ENCODE measurements at places on chromosomes 16 and 17. TPM values are rescaled to one million over a fixed set of nuclear protein-coding genes. Genes with fewer than 3 reads are reported as not detected.

GRCh38 chr17:78714534-78714933 is 67.5 kb downstream of the CYTH1 start:
- H3K4me3 ChIP-seq: no peak overlapping the region
- DNase-seq: no peak
- no peak overlapping the region for H3K27ac ChIP-seq

GRCh38 chr16:50188619-50189136 is 35.6 kb downstream of the TENT4B start:
- no peaks in the 10 kb centered on the region for H3K36me3 ChIP-seq
- no peaks in the 10 kb centered on the region for H3K27me3 ChIP-seq
- no peak overlapping the region for H3K4me3 ChIP-seq
- H3K4me1 ChIP-seq: no peaks in the 10 kb centered on the region

DNA sequence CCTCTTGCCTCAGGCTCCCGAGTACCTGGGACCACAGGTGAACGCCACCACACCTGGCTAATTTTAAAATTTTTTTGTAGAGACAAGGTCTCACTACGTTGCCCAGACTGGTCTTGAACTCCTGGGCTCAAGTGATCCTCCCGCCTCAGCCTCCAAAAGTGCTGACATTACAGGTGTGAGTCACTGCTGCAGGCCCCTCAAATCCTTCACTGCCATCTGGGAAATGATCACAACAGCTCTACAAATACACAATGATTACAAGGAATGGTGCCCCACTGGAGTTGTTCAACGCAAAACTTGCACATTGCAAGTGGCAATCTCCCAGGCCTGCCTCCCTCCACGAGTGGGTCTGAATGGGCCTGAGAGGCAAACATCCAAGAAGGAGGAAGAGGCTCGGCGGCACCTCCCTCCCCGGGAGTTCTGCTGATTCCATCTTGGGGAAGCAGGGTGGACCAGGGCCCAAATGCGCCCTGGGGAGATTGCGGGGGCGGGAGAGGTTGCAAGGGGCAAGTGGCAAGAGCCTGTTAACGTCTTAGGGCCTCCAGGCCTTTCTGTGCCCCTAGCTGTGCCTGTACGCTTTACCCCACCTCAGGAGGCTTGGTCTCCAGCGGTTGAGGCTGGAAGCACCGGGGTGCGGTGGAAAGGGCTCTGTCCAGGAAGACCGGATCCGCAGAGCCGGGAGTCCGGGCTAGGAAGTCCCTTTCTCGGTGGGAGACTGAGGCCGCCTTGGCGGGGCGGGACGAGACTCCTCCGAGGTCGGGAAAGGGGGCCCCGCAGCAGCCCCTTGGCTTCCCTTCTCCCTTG is 656 bp upstream of the IGFBP4 start:
- DNase-seq: peak; percentile 77
- H3K4me3 ChIP-seq: peak overlapping the region; percentile 64
- no peaks in the 10 kb centered on the region for H3K36me3 ChIP-seq
- peak overlapping the region; percentile 89 for H3K27ac ChIP-seq
- peaks cover 4% of the 10 kb centered on the region for H3K4me1 ChIP-seq
- no peaks in the 10 kb centered on the region for H3K27me3 ChIP-seq

DNA sequence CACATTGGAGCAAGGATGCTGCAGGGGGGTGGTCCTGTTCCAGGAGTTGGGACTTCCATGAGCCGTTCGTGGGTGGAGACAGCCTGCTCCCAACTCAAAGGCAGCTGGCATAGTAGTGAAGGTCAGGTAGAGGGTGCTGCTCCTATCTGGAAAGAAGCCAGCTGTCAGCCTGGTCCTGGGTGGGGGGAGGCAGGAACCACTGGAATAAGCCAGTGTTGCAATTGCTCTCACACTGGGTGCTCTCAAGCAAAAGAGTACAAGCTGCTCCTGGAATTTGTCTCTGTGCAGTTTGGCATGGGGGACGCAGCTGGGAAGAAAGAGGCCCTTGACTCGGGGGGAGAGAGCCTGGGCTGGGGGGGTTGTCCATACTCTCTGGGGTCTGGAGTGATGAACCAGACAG is 8.7 kb downstream of the CACNG5 start:
- H3K4me3 ChIP-seq: no peak overlapping the region
- H3K4me1 ChIP-seq: no peaks in the 10 kb centered on the region
- H3K27ac ChIP-seq: no peak overlapping the region
- no peaks in the 10 kb centered on the region for H3K27me3 ChIP-seq

- peak overlapping the region; percentile 52 for H3K4me3 ChIP-seq
- H3K36me3 ChIP-seq: no peaks in the 10 kb centered on the region
- no peak overlapping the region for H3K27ac ChIP-seq
- H3K4me1 ChIP-seq: peaks cover 26% of the 10 kb centered on the region
Measured at GRCh38 chr17:80024206-80024972, 11.3 kb downstream of the TBC1D16 start.

DNA sequence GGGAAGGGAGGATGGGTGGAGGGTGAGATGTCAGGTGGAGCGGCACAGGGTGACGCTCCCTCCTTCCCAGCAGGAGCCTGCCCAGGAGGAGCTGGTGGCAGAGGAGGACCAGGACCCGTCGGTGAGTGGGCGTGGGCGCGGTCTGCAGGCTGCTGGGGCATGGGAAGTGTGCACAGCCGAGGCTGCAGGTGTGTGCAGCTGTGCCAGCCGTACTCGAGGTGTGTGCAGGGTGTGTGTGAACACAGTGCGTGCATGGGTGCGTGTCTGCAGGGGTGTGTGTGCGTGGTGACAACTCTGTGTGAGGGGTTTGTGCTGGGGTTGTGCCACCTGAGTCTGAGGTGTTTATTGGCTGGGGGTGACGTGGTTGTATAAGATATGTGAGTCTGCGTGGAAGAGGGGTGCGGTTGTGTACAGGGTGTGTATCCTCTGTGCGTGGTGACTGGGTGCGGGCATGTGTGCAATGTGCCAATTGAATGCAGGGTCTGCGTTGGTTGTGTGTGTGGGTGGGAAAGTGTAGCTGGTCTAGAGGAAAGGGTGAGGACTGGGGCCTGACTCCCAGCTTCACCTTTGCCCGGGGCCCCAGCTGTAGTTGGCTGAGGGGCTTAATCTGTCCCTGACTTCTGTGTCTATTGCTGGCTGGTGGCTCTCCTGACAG is 670 bp downstream of the TNFSF12 start:
- peaks cover 7% of the 10 kb centered on the region for H3K36me3 ChIP-seq
- no peaks in the 10 kb centered on the region for H3K27me3 ChIP-seq

DNA sequence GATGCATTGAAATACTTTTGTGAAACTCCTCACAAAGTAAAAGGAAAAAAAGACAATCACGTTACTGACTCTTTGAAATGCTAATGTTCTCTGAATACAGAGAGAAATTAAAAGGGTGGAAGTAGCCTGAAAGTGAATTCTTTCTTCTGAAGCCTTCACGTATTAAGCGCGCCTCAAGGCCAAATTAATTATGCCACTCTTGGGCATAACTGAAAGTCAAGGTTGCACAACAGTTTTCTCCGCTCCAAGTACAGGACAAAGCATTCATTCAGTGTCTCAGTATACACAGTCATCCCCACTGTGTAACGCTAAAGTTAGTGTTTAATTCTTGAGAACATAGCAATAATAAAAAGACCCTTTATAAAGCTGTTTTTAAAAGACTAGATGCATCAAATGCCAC is 21.5 kb downstream of the PARN start:
- no peak overlapping the region for H3K4me3 ChIP-seq
- H3K36me3 ChIP-seq: peaks cover 94% of the 10 kb centered on the region
- H3K27me3 ChIP-seq: no peaks in the 10 kb centered on the region

Gene CCL3
- not detected for total RNA-seq

Data from ascending aorta (tissue), 2 donors.